ENCODE measurements at places on chromosomes 5 and 9.
A peak's percentile ranks its signal among the peaks of the same experiment; 100 is the strongest.

DNA sequence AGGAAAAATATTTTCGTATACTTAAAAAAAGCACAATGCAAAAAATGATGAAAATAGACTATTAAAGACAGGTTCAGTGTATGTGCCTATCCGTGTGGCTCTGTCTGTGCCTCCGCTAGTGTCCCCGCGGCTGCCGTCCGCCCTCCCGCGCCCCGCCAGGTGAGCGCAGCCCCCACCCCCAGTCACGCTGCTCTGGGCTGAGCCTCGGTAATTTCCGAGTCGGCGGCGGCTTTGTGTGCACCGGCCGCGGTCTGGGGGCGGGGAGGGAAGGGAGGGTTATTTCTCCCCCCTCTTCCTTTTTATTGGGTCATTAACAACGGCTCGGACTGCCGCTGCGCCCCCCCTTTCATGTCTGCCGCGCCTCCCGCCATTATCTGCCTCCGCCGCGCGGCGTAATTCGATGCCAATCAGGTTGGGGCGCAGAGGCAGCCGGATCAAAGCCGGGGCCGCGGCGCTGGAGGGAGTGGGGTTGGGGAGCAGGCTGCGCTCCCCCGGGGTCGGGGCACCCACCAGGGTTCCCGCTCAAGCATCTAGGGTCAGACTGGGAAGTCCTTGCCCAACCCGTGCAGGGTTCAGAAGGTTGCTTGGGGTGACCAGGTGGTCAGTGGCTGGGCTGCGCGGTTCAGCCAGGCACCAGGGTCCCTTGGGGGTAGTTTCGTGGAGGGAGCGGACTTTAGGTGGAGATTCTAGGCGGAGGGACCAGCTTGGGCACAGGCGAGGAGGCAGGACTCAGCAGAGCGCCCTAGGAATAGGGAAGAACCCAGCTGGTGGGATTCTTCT lies 39.5 kb upstream of the PSD2 start:
- no peak for DNase-seq

- no peak for DNase-seq
Measured at GRCh38 chr9:133991214-133991921, 756 bp downstream of the VAV2 start.

DNA sequence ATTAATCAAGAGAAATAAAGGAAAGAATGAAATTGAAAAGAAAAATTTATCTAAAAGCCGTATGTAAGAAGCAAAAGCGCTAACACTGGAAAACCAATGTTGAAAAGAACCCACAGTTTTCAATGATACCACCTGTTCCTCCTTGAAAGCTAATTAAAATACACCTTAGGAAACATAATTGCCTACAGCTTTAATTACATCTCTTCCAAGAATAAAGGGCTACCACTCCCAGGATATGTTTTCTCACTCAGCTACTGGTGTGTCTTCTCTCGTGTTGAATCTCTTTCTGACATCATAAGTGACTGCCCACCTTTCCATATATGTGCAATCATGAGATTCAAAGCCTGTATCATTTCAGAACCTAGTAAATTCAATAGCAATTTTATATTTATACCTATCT lies 880.6 kb upstream of the DMAC1 start:
- no peak for DNase-seq

GRCh38 chr9:115024925-115025535 lies 92.9 kb downstream of the TNC start:
- no peak for DNase-seq

- no peak for DNase-seq
Measured at GRCh38 chr9:30197453-30197852, 2187.0 kb upstream of the ACO1 start.

DNA sequence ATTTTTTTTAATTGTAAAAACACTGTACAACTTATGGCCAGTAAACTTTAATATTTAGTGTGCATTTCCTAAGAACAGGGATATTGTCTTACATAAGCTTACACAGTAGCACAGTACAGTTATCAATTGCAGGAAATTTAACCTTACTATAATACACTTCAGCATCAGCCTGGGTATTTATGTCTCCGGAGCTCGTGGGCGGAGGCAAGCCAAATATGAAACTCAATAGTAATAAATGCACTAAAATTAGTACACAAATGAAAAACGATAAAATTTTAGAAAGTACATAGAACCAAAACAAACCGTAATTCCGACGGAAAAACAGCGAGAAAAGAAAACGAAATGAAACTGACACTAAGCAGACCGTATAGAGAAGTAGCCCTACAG lies 91.2 kb downstream of the ANXA2R start:
- DNase-seq = no peak

GRCh38 chr5:150522504-150523414 lies 14.8 kb downstream of the NDST1 start:
- no peak for DNase-seq

DNA sequence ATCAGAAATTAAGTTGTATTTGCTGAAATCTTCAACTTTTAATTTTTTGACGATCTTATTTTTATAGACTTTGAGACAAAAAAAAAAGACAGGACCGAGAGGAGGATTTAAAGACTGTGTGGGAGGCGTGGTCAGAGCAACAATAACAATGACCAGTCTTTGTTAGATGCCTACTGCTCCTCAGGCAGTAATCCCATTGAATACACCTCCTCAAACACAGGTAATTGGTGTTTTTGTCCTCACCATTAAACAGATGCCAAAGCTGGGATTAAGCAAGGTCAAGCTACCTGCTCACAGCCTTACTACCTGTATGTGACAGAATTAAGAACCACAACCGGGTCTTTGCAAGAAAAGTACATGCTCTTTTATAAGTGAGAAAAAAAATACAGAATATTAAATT lies 233.3 kb upstream of the GRAMD2B start:
- DNase-seq = no peak

GRCh38 chr9:76414661-76415060 lies 20.4 kb upstream of the RFK start:
- DNase-seq = no peak

DNA sequence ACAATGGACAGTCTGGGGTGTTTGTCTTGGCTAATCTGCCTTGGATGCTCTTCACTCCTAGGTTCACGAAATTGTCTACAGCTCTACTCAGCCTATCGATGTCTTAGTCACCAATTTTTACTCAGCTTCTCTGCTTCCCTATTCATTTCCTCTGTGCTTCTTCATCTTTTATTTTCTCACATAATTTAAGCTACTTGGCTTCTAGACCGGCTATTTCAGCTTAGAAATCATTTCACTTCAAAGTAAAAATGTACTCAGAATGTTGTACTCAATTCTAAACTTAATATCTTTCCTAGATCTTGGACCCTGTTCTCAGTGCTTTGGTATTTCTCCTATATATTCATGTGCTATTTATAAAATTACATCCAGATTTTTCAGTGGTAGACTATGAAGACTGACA lies 430.0 kb upstream of the FTMT start:
- no peak for DNase-seq

DNA sequence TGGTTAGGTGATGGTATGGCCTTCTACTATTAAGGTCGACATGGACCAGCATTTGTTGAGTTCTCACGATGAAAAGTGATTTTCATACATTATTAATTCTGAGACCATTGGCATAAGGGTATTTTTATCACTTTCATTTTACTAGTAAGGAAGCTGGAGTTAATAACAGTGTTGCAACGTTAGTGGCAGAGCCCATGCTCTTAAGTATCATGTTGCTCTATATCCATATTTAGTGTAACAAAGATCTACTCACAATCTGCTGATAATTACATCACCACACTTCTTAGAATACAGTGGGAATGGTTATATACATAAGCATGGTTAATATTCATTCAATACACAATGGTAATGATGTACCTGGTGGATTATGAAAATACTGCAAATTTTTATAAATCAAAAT lies 81.9 kb downstream of the PRR16 start:
- no peak for DNase-seq

DNA sequence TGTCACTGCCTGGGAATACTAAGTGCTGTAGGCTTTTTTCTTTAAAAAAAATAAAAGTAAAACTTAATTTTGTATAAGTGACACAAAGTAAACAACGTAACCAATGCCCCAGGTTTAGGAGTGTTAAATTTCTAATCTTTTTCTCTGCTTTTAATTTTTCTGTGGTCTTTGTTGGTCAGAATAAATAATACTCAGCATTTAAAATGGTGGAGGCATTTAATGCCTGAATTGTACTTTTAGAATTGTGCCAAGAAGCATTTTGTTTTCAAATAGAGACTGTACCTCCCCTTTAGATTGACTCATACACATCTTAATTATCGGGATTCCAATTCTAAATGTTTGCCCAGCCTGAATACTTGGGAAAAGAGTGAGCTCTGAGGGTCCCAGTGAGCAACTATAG lies 1.6 kb downstream of the DMXL1 start:
- no peak for DNase-seq

GRCh38 chr5:43041110-43041668 lies 1.1 kb upstream of the ANXA2R start:
- DNase-seq = peak; percentile 9

- DNase-seq = no peak
Measured at GRCh38 chr5:143105216-143105905, 298.1 kb downstream of the NR3C1 start.

DNA sequence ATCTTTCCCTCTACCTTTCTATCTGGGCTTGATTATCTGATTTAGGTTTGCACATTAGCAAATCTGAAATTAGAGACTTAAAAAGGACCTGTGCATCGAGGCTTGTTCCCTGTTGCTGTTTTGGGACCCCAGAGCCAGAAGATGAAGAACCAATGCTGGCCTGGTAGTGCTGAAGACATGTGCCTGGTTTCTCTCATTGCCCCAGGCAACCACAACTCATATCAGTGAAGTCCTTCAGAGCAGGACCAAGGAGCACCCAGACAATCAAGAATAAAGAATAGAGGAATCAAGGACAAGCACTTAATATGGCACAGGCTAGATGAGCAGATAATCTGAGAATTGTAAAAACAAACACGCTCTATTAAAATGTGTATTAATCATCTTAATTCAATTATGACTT lies 362.7 kb downstream of the DMRTA1 start:
- no peak for DNase-seq

DNA sequence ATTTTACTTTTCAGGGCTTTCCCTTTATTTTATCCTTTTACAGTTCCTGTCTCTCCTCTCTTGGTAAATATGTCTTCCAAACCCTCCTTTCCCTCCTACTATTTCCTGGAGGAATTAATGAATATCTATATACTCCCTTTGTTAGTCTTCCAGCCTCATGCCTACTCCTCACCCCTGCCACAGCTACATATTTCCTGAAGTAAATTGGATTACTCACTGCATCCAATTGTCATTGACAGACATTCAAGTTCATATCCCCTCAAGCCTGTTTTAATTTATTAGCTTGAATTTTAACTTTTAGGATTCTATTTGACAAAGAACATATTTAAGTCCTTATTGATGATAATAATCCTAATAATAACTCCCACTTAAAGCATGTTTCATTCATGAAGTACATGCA lies 314.5 kb downstream of the TMEM161B start:
- no peak for DNase-seq

DNA sequence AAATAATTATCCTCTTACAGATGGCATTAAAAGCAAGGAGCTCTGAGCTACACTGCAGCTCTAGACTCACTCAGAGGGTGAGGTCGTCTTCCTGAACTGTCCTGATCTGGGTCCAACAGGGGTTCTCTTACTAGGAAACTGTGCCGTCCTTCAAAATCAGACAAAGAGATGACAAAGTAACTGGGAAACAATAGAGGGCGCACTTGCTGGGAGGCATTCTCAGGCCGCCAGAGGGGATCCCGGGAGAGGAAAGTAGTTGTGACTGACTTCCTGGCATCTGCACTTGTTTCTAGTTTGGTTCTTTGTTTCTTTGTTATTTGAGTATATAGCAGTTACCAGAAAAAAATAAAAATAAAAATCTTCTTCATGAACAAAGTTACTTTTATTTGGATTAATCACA lies 142.9 kb upstream of the MSX2 start:
- no peak for DNase-seq

DNA sequence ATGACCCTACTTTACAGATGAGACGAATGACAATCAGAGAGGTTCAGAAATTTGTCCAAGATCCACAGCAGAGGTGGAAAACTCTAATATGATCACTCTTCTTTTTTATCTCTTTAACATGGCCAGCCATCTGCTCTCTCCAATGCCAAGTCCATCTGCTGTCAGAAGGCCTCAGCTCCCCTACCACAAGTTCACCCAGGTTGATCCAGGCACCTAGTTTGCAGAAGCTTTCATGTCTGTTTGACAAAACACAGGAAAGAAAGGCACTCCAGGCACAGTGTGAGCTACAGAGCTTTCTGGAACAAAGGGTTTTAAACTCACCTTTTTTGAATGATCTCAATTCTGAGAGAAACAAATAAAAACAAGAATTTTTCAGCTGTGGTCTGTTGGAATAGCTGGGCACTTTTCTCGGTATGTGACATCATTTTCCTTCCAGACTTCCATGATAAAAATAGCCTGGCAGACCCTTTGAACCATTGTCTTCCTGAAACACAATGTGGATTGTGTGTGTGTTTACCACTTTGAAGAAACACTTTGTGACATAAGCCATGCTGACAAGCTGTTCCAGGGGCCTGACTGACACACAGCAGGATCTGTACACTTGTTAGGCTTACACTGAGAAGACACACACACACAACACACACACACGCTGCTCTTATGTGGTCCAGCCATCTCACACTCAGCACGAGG lies 214.3 kb downstream of the AGTPBP1 start:
- DNase-seq = no peak

GRCh38 chr5:31581498-31582099 lies 49.5 kb downstream of the C5orf22 start:
- no peak for DNase-seq

GRCh38 chr5:172744123-172745104 lies 26.6 kb downstream of the DUSP1 start:
- DNase-seq = no peak

GRCh38 chr5:143243103-143243502 lies 160.4 kb downstream of the NR3C1 start:
- no peak for DNase-seq

DNA sequence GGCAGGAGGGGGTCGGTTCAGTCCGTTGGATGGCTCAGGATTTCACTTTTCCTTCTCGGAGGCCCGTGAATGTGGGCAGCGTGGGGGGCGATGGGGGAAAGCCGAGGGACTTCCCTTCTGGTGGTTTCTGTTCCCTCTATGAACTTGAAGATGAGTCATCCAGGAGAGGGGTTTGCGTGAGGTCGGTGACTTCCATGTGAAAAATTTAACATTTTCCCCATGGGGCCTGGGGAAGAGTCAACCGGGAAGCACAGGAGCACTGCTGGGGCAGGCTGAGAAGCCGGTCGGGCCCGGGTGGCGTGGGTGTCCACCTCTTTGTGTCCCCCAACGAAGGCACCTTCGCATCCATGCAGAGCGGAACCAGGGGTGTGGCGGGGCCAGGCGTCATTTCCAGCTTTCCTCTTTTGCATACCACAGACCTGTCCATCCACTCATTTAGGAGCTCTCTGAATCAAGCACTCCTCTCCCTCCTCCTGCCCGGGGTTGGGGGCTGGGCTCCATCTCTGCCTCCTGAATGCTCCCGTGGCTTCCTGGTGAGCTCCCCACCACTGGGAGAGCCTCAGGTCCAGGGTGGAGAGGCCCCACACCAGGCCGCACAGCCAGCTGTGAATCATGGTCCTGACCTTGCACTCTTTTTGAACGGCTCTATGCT lies 68.4 kb downstream of the ANKRD33B start:
- DNase-seq = peak; percentile 40
